ENCODE measurements at places on chromosomes 12 and 14. TPM values are rescaled to one million over a fixed set of nuclear protein-coding genes. Genes with fewer than 3 reads are reported as not detected.

DNA sequence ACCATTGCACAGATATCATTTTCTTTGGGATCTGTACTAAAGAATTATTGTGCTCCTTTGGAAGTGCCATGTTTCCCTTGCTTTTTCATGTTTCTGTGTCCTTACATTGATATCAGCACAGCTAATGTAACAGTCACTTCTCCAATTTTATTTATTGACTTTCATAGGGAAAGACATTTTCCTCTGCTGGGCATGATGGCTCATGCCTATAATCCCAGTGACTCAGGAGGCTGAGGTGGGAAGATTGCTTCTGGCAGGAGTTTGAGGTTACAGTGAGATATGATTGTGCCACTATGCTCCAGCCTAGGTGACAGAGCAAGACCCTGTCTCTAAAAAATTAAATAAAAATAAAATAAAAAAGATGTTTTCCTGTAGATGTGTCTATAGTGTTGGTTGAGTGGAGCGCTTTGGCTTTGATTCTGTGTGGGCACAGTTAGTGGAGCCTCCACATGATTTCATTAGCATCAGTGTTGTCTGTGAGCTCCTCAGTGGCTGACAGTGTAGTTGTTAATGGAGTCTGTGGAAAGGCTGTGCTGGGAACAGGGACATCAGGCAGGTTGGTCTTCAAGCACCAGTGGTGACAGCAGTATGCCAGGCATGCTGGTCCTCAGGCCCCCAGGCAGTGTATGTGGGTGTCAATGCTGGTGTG lies 7.4 kb downstream of the OAS2 start:
- no peak for DNase-seq

The B3GNT4 gene
- total RNA-seq = 8.3 TPM

- DNase-seq = peak; percentile 10
Observed at GRCh38 chr14:76644855-76645518, 116.3 kb upstream of the VASH1 start.

The IFNG-AS1 gene
- total RNA-seq = not detected

DNA sequence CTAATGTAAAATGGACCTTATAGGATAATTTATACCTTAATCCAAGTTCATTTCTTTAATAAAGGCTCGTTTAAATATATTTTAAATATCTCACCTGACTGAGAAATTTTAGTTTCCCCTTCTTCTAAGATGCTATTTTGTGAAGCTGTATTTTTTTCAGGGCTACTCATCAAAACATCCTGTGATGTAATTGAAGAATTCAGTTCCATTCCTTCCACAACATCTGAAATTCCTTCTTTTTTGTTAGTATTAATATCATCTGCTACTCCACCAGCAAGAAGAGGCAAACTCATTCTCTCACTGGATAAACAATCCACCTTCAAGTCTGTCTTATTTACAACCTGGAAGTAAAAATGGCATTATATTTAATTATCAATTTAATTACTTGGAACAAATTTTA lies 22.5 kb downstream of the LGALS3 start:
- DNase-seq = no peak
